NCI-H187 treated with DMSO at 0.1 percent for 48 hours (cell line): ENCODE measurements at places on chromosomes 1 and 21.

GRCh38 chr1:207243442-207244408 is 77.8 kb upstream of the CD55 start:
- no peak for DNase-seq

- DNase-seq, result no peak
Measured at GRCh38 chr21:41559658-41560631, 52.0 kb upstream of the TMPRSS2 start.

DNA sequence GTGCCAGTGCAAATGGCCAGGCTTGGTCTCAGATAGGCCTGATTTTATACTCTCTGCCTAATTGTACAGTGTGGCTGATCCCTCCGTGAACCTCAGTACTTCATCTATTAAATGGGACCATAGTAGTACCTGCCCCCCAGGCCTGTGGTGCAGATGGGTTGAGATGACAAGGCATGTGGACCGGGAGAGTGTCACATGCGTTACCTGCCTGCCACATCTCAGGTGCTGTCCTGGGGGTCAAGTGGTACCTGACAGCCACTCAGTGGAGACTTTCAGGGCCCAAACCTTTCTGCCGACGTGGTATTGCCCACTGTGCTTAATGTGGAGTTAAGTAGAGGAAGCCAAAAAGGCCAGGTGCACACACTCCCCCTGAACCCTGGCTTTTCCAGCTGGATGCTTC is 197.3 kb downstream of the FOXD2 start:
- no peak for DNase-seq

DNA sequence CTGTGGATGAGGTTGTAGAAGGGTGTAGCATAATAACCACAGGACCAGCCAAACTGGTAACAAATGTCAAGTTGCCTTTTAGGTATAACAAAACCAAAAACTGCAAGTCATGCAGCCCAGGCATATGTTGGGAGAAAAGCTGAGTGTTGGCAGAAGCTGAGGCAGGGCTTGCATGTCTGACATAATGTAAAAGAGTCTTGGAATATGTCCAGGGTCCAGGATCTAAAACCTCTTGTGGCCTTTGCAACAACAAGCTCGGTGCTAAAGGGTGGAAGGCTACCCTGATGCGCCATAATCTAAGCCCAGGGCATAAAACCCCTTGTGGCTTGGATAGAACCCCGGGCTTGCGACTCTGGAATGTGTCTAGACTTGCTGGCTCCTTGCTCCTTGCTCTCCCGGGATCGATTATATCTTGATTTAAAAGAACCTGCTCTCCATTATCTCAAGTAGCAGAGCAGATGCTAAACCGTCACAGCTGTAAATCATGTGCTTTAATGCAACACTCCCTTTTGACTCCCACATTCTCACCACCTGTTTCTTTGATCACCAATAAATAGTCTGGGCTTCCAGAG is 26.5 kb upstream of the SLC35A3 start:
- peak; percentile 28 for DNase-seq

DNA sequence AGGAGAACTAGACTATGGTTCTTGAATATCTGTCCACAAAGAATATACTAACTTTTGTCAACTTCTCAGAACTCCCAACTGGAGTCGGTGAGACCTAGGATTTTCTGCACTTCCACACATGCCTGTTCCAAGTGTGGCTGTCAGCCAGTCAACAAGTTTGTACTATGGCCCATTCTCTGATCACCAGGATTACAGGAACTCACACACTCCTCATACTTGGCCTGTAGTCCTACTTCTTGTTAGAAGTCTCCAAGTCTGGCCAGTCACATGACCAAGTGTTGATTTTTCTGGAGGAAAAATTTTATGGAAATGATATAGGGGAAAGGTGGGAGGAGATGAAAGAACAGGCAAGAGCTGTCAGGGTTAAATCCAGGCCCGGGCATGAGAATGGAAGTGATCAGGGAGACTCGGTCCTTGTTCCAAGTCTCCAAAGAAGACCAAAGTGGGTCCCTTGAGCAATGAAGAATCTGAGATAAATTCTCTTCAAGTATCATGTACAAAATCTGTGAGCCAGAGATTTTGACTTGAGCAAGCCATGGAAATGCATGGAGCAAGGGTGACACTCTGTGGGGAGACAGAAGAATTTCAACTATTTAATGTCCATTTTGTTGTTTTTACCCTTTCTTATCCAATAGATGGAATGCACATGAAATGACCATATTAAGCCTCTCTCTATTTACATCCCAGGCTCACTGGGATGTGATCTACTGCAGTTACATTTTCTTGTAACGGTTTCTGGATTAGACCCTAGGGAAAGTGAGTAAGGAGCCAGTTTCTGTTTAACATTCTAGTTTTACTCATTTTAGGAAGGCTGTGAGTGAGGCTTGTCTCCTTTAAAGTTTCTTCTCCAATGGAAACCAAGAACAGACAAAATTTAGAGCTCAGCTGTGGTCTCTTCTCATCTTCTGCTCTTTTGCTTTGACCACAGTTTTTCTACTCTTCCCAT is 320.9 kb downstream of the ASTN1 start:
- DNase-seq, result peak; percentile 39

- no peak for DNase-seq
Measured at GRCh38 chr1:54376430-54377039, 29.7 kb downstream of the SSBP3 start.

DNA sequence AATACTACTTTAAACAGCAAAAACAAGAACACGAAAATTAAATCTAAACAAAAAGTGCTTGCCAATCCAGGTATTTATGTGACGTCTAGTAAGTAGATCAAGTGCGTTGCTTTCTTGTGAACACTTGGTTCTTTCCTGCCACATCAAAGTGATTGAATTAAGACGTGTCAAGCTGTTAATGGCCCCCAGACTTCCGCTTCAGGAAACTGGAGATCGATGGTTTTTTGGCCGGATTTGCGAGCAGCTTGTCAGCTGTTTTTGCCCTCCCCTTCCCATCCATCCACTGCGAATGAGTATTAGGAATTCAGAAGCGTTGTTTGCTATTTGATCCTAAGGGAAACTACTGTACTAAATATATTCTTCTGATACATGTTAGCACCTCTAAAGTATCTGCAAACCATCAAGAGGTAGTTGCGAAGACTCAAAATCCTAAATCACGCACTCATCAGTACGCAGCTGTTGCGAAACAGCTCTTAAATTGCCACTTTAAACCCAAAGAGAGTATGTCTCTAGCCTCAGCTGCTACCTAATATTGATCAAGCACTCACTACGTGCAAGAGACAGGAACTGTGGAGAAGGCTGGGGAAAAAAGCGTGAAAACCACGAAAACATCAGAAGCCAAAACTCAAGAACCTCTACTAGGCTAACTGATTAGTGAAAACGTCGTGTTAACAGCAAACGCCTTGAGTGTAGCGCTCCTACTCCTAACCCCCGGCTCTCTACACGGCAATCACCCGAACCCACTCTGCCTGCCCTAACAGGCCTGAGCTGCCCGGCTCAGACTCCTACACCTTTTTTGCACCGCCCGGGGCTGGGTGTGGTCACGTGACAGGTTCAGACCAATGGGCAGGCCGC is 473 bp upstream of the BRDT start:
- no peak for DNase-seq

GRCh38 chr1:56529801-56530200 is 49.6 kb downstream of the PLPP3 start:
- DNase-seq, result no peak

DNA sequence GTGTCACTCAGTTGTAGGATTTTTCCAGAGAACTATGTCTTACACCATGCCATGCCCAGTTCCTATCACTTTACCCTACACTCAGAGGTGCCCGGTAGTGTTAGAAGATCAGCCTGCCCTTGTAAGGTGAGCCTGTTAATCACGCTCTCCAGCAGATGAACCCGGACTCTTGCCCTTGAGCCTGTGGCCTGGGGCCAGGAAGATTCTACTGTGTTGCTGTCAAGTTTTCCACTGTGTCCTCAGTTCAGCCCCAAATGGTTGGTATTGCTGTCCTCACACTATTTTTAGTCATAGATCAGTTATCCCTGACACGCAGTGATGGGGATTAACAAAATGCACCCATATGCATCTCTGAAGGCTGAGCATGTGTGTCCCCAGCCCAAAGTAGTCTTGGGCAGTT is 105.0 kb upstream of the SPAG17 start:
- no peak for DNase-seq

DNA sequence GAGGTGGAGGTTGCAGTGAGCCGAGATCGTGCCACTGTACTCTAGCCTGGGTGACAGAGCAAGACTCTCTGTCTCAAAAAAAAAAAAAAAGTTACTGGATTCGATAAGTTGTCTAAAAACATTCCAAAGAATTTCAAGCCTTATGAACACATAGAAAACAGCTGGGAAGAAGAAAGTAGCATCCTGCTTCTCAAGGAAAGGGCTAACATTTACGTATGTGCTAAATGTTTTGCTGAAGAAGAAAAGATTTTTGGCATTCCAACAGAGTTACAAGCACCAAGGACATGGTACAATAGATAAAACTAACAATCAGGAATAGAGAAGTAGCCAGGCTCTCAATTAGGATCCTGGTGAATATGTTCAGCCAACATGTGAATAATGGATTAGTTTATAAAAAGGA is 69.8 kb downstream of the HFM1 start:
- DNase-seq, result no peak

- DNase-seq, result no peak
Measured at GRCh38 chr21:42535602-42536171, 22.0 kb downstream of the SLC37A1 start.

DNA sequence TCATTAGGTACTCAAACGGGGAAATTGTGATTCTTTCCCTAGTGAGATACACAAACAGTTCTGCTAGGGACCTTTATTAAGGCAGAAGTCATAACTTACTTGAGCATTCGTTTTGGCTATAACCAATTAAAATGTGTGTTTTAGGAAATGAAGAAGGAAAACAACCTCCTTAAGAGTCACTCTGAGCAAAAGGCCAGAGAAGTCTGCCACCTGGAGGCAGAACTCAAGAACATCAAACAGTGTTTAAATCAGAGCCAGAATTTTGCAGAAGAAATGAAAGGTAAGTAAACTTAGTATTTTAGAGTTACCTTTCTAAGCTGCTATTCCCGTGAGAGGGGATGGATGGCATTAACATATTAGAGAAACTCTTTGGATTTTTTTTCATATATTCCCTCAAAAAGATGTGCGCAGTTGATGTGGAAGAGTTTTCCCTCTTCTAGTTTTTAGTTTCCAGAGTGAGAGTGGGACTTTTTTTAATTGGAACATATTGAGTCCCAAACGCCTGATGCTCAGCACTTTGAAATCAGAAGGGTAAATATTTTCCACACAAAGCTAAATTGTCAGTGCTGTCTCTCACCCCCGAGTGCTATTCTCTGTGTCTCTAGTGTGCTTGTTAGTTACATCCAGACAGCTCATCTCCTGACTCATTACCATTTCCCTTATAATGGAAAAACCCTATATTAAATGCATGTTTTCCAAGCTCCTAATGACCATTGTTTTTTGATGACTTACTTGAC is 34.9 kb downstream of the CENPF start:
- DNase-seq, result no peak

DNA sequence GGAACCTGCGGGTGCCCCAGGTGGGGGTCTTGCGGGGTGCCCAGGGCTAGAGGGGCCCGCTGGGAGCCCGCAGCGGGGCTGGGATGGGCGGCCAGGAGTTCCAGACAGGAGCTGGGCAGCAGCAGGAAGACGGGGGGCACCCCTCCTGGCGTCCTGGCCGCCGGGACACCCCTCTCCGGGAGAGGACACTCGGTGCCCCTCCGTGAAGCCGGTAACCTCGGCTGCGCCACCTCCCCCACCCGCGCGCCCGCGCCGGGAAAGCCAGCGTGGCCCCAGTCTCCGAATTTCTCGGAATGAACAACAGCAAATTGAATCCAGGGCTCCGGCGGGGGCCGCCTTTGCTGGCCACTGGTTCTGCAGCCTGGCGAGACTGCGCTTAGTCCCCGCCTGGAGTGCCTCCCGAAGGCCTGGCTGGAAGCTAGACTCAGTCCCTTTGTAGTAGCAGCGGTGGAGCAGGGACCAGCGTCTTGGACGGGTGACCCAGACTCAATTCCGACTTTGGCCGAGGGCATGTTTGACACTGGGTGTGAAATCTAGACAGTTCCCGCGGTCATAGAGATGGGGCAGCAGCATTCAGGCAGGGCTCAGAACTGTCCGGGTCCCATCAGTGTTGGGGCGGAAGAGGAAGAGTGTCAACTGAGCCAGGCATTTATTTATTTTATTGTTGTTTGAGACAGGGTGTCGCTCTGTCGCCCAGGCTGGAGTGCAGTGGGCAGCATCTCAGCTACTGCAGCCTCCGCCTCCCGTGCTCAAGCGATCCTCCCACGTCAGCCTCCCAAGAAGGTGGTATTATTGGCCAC is 773 bp downstream of the IFNGR2 start:
- no peak for DNase-seq

GRCh38 chr1:115189814-115190539 is 100.7 kb upstream of the TSPAN2 start:
- no peak for DNase-seq

- no peak for DNase-seq
Measured at GRCh38 chr1:40478276-40478675, 1.2 kb downstream of the ZFP69 start.

DNA sequence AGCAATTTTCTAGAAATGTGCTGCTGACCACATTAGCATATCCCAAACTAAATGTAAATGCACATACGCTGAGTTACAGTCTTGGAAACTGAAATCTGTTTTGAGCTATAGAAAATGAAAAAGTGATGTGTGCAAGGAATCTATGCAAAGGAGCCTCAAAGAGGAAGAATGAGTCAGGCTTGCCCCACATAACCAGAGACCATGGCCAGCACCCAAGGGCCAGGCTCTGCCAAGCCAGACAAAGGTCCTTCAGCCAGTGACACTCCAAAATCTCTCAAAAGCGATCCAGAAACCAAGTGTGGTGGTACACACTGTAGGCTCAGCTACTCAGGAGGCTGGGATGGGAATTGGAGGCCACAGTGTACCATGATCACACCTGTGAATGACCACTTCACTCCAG is 195.2 kb downstream of the TOMM20 start:
- DNase-seq, result no peak

- no peak for DNase-seq
Measured at GRCh38 chr1:38766125-38766524, 93.4 kb downstream of the RRAGC start.
